ENCODE measurements at places on chromosomes 5 and 9.

DNA sequence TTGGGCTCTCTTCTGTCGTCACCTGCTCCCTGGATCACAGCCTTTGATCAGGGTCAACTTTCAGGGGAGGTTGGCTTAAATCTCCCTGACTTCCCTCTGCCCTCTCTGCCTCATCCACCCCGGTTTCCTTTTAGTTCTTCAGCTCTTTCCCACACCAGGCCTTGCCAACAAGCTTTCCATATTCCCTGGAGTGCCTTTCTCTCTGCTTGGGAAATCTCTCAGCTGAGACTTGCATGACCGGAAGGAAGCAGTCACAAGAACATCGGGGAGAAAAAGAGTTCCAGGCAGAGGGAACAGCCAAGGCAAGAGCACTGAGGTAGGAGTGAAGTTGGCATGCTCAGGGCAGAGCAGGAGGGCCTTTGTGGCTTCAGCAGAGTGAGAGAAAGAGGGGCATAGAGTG is 88.4 kb upstream of the HSPA9 start:
- no peak for DNase-seq

DNA sequence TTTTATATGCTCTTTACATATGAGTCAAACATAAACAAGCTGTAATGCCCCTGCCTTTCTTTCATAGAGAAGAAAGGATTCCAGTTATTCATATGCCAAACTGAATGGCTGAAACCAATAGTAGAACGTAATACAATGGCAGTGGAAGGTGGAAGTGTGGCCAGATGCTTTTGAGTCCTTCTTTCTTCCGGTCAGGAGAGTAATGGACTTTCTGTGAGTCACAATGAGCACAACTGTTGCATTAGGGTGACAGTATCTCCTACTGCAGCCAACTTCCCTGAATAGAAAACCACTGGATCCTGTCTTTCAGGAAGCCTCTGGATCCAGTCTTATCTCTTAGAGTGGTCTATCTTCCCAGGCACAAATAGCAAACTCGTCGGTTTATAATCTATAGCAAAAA is 855.2 kb downstream of the MAT2B start:
- DNase-seq: no peak

DNA sequence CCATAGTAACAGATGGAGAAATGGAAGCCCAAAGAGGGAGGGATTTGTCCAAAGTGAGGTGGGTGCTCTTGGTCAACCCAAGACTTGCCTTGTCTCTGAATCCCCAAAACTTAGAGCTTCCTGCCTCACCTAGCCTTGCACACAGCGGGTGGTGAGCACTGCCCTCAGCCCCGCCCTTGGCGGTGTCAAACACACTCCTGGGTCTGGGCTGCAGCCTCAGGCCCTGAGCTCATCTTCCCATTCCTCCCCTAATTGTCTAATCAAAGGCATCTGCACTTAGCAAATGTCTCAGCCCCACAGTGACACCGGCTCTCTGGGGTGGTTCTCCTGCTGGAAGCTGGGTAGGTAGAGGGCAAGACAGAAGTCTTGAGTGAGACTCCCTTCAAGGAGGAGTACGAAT is 20.9 kb downstream of the FABP6 start:
- DNase-seq: no peak

- DNase-seq: no peak
Observed at GRCh38 chr5:149471406-149472183, 79.6 kb downstream of the CSNK1A1 start.

GRCh38 chr9:92608909-92609445 is 61.0 kb downstream of the IPPK start:
- DNase-seq: no peak

GRCh38 chr5:180206993-180207392 is 2.0 kb downstream of the RASGEF1C start:
- DNase-seq: no peak

GRCh38 chr9:110561826-110562225 is 17.7 kb downstream of the SVEP1 start:
- DNase-seq: no peak

DNA sequence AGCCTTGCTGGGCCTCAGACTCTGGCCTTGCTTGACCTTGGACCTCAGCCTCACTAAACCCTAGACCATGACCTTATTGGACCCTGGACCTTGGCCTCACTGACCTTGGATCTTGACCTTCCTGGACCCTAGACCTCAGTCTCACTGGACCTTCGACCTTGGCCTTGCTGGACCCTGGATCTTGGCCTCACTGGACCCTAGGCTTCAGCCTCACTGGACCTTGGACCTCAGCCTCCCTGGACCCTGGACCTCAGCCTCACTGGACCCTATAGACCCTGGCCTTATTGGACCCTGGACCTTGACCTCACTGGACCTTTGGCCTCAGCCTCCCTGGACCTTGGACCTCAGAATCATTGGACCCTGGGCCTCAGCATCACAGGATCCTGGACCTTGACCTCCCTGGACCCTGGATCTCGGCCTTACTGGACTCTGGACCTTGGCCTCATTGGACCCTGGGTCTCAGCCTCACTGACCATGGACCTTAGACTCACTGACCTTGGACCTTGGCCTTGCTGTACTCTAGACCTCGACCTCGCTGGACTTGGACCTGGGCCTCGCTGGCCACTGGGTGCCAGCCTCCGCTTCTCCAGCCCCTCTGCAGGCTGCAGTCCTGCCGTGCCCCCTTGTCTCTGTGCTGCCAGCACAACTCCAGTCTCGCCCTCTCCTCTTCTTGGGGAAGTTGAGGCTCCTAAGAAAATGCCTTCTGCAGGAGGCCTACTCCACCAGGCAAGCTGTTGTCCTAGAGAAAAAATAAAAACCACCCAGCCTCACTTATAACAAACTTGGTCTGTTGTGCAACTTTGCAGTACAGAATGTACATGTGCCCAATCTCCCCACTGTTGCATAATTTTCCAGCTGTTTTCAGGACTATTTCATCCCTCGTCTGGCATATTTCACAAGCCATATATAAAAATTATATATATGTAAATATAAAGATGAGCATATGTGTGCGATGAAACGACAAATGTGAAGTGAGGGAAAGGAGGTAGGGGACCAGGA is 11.0 kb upstream of the ADAMTS2 start:
- no peak for DNase-seq

- DNase-seq: no peak
Observed at GRCh38 chr5:40628407-40628806, 51.3 kb upstream of the PTGER4 start.

DNA sequence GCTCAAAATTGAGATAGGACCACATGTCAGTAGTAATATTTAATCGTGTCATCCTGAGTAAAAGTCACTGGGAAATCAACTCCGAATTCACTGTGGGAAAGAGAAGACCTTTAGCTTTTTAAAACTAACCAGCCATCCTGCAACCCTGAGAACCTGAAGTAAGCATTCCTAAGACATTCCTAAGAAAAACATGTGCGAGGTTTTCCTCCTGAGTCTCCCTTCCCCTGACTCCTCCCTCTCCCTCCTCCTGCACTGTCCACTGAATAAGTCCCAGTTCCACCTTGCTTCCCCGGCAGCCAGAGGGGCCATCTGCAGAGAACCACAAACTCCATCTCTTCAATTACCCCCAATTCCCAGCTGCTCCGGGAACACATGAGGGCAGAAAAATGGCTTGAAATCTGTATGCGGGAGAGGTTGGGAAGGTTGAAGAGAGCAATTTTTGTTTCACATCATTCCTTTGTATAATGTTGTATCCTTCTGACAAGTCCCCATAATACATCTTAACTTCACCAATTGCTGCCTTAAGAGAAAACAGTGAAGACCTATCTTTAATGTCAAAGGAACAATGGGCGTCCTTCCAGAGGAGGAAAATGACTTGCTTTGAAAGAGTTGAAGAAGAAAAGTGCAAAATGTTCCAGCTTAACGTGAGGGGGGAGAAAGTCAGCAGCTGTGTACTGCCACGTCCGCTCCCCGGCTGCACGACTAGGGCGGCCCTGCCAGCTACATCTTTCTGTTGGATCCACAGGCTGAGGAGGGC is 186.3 kb downstream of the ZNF462 start:
- DNase-seq: no peak

- DNase-seq: no peak
Observed at GRCh38 chr5:1199649-1200494, 1.5 kb upstream of the SLC6A19 start.

- no peak for DNase-seq
Observed at GRCh38 chr5:36522746-36523065, 83.7 kb upstream of the SLC1A3 start.

DNA sequence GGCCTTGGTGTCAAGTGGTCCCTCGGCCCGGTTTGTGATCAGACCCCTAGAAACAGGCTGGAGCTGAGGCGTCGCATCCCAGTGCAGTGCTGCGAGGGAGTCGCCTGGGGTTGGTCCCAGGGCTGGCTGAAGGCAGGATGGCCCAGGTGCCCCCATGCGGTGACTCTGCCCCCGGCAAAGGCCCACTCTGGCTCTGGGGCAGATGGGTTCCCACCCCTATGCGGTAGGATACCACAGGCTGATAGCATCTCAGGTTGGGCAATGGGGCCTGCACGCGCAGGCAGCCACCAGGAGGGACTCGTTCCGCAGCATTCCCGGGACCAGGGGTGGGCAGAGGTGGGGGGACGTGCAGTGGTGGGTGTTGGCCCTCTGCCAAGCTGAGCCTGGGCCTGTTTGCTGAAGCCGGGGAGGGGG is 86.0 kb downstream of the RXRA start:
- DNase-seq: no peak

- no peak for DNase-seq
Observed at GRCh38 chr5:164832516-164832915, 1327.1 kb downstream of the MAT2B start.

- no peak for DNase-seq
Observed at GRCh38 chr9:7533376-7534090, 266.0 kb downstream of the DMAC1 start.

DNA sequence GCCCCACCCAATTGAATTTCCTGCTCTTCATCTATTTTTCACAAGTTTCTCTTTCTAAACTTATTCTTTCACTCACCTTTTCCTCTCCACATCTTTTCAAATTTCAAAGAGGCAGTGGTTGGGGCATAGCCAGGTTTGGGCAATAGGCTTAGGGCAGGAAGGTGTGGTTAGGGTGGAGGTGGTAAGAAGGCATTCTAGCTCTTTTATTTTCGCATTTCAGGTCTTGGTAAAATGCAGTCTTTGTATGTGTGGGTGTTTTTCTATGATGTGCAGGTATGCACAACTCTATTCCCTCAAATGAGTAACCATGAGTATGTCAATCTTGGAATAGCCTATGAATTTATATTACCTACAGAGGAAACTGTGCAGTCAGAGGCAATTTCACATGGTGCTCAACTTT is 129.8 kb upstream of the IFNE start:
- DNase-seq: no peak

DNA sequence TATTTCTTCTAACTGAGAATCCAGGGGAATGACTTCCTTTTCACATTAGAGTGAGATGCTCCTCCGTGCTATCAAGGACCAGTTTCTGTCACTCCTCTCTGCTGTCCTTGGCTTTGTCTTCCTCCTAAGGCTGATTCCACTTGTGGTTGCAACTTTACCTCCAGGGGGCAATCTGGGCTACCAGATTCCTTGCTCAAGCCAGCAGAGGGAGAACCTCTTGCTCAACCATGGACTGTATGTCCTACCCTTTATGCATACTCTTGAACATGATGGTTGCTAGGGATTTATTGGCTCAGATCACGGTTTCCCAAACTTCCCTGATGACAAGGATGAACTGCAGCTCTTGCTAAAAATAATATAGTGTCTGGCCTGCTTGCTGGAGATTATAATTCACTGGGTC is 24.0 kb downstream of the NNT start:
- DNase-seq: no peak

DNA sequence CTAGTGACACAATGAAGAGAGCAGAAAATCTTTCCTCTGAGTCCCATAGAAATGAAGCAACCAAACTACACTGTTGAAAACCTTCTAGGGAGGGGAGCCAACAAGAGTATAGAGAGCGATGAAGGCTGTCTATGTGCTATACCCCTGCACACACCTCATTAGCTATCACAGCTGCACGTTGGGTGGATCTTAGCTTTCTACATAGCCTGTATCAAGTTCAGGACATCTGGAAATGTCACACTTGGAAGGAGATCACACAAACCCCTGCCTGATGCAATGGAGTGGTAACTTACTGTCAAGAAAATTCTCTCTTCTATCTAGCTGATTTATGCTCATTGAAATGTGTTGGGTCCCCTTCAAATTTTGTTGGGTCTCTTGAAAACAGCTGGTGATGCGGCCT is 127.0 kb upstream of the NTRK2 start:
- DNase-seq: no peak

DNA sequence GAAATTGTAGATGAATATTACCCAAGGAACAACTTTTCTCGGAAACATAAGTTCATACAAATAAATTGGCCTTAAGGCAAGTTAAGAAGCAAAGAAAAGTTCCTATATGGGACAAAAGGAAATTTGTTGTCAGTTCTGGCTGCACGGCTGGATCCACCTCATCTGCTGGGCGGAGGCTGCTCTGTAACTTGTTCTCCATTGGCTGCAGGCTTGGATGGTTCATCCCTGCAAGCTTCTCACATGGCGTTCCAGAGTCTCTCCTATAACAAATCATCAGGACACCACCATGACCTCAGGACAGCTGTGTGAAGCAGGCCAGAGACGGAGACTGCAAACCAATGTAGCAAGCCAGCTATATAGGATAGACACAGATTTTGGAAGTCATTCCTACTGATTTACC is 81.4 kb upstream of the DAB2 start:
- no peak for DNase-seq

DNA sequence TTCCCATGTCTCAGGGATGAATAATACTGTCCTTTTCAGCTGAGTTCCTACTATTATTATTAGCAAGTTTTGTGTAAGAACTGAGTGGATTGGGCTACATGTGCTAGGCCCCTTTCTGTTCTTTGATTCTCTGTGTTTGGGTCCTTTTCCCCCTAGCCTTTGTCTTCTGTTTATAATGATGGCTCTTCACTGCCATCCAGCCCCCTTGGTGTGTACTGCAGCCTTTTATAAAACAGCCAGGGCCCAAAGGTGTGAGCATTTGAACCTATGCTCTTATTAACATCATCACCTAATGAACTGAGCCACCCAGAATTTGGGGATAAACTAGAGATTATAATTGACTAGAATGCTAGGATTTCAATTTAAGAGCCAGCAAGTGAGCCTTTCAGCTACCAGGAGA is 52.6 kb downstream of the PLAC8L1 start:
- no peak for DNase-seq

DNA sequence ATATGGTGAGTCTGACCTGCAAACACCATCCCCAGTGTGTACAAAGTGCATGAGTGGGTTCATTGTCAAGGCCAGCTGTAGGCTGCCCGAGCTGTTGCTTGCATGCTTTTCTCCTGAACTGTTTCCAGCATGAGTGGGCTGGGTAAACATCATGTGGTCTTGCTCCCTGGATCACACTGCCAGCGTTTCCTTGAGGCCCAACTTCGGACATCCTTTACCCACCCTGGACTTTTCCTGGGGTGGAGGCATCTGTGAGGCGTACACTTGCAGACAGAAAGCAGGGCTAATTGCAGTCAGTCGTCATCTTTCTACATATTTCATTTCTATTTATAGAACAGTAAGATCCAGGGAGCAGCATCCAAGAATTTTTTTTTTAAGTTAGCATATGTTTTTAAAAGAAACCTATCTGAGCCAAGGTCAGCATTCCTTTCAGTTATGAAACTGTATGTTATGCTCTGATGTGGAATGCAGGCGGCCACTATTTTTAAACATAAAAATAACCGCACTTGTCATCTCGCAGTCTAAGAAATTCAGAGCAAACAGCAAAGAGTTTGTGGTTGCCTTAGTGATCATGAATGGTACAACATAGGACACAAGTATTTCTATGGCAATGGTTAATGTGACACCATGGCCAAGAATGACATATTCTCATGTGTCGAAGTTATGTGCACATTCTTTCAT is 106.5 kb upstream of the DMRT1 start:
- DNase-seq: no peak

All from stimulated activated CD8-positive, alpha-beta memory T cell treated with anti-CD3 and anti-CD28 coated beads, Interleukin-7, amount 100 ng/mL, for 24 hours (primary cell).